ENCODE measurements at places on chromosomes 5 and 9.

GRCh38 chr9:89445801-89446251 lies 52.1 kb downstream of the SEMA4D start:
- no peak for DNase-seq

- DNase-seq: no peak
These were observed 157.4 kb downstream of the TTLL11 start for GRCh38 chr9:121935739-121936138.

DNA sequence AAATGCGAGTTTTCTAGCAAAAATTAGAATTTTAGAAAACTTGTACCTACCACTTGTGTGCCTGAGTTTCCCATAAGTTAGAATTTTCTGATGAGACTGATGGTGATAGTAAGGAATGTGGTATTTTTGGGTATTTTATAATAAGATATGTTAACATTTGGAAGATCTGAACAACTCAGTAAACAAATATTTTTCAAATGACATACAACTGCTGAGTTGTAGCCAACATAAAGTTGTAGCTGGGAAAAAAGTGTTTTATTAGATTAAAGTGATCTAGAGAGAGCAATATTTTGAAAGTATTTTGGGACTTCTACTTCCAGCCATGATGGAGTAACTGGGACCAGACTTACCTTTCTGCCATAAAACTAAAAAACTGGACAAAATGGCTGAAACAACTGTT lies 37.9 kb downstream of the GEMIN5 start:
- no peak for DNase-seq

- DNase-seq: no peak
These were observed 199.3 kb downstream of the C9orf152 start for GRCh38 chr9:110008663-110009062.

- DNase-seq: no peak
These were observed 22.0 kb downstream of the ABCA1 start for GRCh38 chr9:104905931-104906330.

DNA sequence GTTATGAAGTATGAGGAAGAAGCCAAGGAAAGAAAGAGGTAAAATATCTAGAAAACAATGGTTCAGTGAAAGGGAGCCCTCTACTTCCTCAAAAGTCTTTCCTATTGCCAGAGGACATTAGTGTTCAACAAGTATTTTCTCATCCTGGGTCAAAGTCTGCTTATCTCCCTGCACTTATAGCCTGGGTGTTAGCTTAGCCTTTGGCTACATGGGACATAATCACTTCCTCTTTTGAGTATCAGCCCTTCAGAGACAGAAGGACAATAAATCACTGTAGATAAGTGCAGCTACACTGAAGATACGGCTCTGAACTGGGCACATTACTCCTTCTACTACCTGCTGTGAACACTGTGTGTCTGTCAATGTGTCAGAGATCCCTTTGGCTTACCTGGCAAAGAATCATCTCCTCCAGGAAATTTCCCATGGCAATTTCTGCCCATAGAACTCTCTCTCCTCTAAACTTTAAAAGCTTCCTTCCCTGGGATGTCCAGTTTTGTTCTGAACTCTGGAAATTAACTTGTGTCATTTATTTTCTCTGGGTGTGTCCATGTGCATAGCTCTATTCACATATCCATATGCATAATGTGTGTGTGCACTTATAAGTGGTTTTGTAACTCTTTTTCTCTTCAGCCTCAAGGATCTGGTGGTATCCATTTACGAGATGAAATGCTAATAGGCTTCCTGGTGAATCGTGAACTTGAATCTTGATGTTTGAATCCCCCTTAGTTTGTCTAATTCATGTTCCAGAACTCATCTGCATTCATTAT lies 30.0 kb upstream of the RECK start:
- no peak for DNase-seq

Data from stimulated activated CD4-positive, alpha-beta T cell treated with anti-CD3 and anti-CD28 coated beads, Interleukin-2, amount 100 ng/mL, for 48 hours (primary cell).